ENCODE measurements at places on chromosomes 5 and 9.

- peak; percentile 39 for DNase-seq
Measured at GRCh38 chr5:147782110-147783028, at the start of gene JAKMIP2. JAKMIP2 (minus strand) TSS chr5:147782728; CDS start chr5:147671806, 110,922 bp downstream.

- no peak for DNase-seq
Measured at GRCh38 chr9:26371236-26371635, 521.4 kb downstream of the CAAP1 start.

- DNase-seq, result no peak
Measured at GRCh38 chr5:15691521-15691920, 191.5 kb downstream of the FBXL7 start.

DNA sequence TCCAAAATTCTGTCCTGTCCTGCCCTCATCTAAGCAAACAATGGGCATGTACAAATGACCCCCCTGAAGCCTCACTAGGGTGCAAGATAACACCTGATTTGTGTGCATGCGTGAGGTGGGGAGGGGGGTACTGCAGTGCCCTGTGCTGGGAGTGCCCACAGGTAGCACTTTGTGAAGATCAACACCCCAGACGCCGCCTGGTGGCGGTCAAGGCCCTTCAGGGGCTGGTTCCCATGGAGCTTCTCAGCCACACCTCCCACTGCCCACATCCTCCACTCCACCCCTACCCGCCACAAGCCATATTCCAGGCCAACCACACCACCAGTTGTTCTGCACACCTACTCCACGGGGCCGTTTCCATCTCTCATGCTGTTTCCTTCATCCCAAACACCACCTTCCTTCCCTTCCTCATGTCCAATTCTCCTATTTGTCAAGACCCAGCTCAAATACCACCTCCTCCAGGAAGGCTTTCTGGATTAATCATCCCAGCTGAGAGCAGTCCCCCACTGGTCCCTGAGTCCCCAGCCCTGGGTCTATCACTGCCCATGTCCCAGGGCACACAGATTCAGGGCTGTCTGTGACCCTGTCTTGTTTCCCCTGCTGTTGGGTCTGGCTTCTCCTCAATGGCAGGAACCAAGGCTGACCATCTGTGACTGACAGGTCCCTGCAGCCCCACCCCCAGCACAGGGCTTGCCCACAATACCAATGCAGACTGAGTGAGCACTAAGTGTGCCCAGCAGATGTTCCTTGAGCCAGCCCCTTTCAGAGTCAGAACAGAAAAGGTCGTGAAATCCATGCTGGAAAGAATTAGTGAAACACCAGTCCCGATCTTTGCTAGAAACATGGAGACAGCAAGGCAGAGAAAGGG lies 178.4 kb downstream of the PAX5 start:
- no peak for DNase-seq

- DNase-seq, result no peak
Measured at GRCh38 chr5:163108351-163108750, 329.0 kb upstream of the CCNG1 start.

- DNase-seq, result no peak
Measured at GRCh38 chr9:111980398-111980797, 83.8 kb downstream of the UGCG start.

GRCh38 chr9:95139126-95139525 lies 178.4 kb downstream of the FANCC start:
- DNase-seq, result no peak

- DNase-seq, result no peak
Measured at GRCh38 chr5:81665795-81666194, 85.1 kb downstream of the SSBP2 start.

- no peak for DNase-seq
Measured at GRCh38 chr5:72883850-72884249, 67.4 kb downstream of the TNPO1 start.

DNA sequence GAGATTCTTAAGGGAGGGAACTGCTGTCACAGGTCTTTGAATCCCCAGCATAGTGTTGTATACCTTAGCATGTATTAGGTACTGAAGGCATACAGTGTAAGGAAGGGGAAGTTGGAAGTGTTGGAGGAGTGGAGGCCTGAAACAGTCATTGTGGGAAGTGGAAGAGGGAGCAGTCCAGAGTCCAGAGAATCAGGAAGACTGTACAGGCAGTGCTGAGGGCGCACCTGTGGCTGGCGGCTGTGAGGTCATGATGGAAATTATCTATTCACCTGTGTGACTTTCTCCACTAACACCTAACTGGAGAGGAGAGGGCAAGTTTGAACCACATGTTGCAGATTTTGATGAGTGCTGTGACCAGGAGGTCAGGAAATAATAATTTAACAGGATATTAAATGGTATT lies 119.7 kb upstream of the NIPBL start:
- no peak for DNase-seq

GRCh38 chr5:4128994-4129393 lies 533.4 kb downstream of the IRX1 start:
- DNase-seq, result no peak

DNA sequence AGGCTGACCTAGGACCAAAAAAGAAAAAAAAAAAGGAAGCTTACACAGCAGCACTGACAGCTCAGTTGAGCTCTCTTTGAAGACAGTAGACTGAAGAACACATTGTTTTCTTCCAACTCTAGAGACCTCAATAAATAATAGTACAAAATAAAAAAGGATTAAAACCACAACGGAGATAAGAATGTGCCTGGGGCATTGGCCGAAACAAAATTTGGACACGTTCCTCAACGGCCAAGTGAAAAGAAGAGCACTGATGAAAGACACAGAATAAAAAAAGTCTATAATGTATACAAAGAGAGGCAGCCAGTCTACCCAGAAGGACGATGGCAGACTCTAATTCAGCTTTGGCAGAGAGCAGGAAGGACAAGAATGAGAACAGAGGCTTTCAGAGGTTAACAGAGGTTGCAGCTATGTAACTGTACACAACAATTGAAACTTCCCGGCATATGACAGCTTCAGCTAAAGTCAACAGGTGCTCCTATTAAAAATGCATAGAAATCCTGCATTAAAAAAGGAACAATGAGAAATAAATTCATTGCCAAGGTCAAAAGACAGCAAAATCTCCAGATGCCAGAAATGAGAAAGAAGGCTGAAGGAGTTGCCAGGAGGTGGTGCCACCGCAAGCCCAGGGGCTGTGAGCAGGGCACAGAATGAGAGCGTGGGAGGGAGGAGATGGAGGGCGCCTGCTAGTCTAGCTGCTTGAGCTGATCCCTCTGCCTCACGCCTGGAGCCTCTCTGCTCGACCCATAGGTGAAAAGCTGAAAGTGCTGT lies 113.9 kb downstream of the DCP2 start:
- no peak for DNase-seq

- peak; percentile 36 for DNase-seq
Measured at GRCh38 chr5:123937230-123937629, 425.3 kb downstream of the CSNK1G3 start.

GRCh38 chr9:92607088-92607487 lies 62.8 kb downstream of the IPPK start:
- no peak for DNase-seq

DNA sequence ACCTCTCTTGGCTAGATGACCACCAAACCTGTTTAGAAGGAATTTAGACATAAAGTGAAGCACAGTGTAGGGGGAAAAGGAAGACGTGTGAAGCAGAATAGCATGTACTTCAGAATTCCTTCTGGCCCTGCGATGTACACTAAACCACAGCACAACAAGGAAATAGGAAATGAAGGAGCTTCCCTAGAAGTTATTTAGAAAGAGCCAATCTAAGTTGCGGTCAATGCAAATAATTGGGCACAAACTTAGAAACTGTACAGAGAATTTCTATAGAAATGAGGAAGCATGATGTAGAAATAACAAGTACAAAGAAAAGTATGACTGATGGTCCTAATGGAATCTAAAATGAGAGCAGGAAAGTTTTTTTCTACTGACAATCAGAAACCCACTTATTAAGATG lies 41.5 kb downstream of the ANKRD55 start:
- DNase-seq, result no peak

DNA sequence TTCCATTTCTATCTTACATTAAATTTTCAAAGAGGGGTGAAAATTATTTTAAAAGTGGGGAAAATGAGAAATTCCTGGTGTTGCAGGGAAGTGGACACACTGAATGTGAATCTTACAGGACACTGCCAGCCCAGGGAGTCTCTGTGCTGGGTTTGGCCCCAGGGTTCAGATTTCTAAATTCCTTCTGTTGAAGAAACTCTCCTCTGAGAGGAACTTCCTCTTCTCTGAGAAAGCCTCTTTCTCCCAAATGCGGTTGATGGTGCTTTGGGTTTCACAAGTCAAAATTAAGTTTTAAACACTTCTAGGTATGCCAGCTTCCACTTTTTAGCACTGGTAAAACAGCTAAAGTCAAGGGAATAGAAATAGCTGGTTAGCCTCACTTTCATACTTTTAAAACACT lies 317.9 kb upstream of the ITGA1 start:
- no peak for DNase-seq

- no peak for DNase-seq
Measured at GRCh38 chr9:132780230-132781007, 97.7 kb downstream of the AK8 start.

- no peak for DNase-seq
Measured at GRCh38 chr9:95419444-95419843, 97.3 kb downstream of the PTCH1 start.

DNA sequence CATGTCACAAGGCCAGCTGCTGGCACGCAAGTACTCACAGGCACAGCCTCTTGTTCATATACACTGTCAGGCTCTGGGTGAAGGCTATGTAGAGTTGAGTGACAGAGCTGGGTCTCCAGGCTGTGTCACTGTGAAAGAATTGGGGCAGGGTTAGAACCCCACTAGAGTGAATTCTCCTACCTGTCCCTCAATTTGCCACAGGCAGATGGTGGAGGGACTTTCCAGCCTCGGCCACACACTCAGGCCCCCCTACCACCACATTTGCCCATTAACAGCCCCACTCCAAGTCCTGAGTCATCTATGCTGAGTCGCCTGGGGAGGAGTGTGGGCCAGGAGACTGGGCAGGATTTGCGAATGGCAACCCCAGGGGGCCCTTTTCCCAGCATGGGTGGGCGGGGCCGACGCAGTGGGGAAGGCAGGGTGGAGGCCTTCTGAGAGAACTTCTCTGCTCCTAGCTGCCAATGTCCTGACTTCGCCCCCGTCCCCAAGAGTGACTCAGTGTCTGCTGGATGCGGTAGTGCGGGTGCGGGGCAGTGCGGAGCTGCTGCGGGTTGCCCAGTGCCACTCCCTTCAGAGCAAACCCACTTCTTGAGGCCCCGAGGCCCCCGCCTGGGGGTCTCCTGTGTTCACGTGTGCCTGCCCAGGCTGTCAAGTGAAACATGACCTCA lies 50.3 kb upstream of the PSD2 start:
- DNase-seq, result peak; percentile 60

DNA sequence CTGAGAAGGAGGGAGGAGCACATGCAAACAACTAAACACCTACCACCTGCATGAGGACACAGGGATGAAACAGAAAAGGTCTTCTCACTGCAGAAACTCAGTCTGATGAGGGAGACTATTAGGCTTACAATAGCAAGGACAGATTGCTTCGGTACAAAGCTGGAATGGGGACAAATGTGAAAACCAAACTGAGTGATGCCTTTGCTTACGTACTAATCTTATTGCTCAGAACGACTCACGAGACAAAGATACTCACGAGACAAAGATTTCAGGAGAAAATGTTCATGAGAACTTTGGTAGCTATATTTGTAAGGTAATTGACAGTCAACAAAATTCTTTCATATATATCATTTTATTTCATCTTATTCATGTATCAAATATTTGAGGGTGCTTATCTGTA lies 71.9 kb upstream of the TAF1L start:
- no peak for DNase-seq

- DNase-seq, result no peak
Measured at GRCh38 chr5:134493461-134494055, 31.9 kb upstream of the JADE2 start.

DNA sequence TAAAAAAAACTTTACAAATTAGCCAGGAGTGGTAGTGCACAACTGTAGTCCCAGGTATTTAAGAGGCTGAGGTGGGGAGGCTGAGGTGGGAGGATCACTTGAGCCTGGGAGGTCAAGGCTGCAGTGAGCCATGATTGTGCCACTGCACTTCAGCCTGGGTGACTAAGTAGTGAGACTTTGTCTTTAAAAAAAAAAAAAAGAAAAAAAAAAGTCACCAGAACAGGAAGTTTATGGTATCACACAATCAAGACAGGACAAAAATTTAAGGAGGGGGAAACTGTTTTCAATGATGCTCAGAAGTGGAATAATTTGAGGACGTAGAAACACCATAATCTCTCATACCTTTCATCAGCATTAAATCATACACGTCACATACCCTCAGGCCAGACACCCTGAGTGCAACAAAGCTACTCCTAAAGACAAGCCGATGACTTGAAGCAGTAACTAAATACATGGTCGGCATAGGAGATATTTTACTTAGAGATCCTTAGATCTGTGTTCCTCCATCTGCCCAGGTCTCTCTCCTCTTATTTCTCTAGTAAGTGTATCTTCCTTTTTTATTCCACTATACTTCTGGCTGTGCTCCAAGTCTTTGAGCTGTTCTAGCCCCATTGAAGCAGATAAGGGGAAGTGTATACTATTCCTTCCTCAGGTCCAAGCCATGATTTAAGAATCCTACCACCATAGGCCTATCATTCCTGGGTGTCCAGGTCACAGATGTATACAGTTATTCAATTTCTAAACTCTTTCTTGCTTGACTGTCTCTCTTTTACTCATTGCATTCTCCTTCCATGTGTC lies 91.3 kb upstream of the APC start:
- DNase-seq, result no peak

DNA sequence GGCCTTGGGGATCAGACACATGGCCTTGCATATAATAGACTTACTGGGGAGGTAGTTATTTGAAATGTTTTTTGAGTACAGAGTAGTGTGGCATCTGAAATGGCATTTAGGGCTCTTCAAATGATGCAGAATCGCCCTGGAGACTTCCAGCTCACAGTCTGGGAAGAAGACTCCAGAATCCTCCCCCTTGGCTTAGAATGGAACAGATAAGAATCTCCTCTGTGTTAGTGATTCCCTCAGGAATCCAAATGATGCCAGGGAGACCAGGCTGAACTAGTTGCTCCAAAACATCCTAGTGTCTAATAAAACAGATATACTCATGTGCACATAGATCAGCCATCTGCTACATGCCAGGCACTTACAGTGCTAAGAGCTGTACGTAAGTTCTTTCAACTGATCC lies 38.6 kb upstream of the SMC5 start:
- no peak for DNase-seq

DNA sequence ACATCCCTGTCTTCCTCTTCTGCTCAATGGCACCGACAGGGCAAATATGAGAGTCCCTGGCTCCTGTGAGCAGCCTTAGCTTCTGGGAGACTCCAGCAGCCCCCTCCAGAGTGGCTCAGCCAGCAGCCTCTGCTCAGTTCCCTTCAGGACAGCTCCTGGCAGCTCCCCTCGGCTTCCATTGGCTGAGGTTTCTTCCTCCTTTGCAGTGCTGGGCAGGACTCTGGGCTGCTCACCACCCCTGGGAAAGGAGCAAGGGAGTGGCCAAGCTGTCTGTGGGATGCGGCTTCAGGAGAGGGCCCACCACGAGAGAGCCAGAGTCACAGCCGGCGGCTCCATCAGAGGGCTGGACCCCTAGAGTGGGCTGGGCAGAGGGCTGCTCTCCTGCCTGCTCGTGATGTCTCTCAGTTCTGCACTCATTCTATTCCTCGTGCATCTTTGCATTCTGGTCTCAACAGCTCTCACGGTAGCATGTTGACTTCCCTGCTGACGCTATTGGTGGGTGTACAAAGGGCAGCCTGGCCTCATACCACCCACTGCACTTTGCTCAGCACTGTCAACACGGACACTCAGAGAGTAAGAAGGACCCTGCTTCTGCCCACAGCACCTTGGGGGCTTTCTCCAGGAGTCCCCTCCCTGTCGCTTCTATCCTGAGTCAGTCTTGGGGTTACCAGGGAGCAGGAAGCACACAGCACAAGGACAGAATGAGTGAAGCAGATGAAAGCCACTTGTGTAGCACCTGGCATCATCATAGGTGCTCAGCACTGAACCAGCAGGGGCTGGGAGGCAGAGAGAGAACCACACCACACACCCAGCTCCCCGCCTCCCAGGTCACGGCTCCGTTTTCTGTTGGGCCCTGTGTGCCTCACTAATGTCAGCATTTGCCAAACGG lies 80.9 kb upstream of the ALDH1B1 start:
- DNase-seq, result no peak

Measured in RWPE1 (cell line).